Fibroblast of the aortic adventitia (primary cell): ENCODE measurements at places on chromosomes 6 and 20. TPM values are rescaled to one million over a fixed set of nuclear protein-coding genes. Genes with fewer than 3 reads are reported as not detected.

The ASXL1 gene
- total RNA-seq, result 57.4 and 85.9 TPM in 2 replicates

The CNR1 gene
- total RNA-seq, result not detected in 2 replicates

The JPH2 gene
- total RNA-seq, result under 0.01 and 0.82 TPM in 2 replicates

The BEND3 gene
- 1.9 and 2.1 TPM in 2 replicates for total RNA-seq
